ENCODE measurements at places on chromosomes 6 and 20. TPM values are rescaled to one million over a fixed set of nuclear protein-coding genes. Genes with fewer than 3 reads are reported as not detected.

ADAM33 gene
- total RNA-seq = 3.6 TPM

HLA-DOA gene
- not detected for total RNA-seq

GRIK2 gene
- 0.88 TPM for total RNA-seq

POU5F1 gene
- total RNA-seq = 0.36 TPM

NSFL1C gene
- 35.2 TPM for total RNA-seq

TRIM39 gene
- total RNA-seq = 6.7 TPM

NR2E1 gene
- not detected for total RNA-seq

HELZ2 gene
- total RNA-seq = 23.4 TPM

RAET1L gene
- not detected for total RNA-seq

RAMACL gene
- total RNA-seq = 0.24 TPM

MCCD1 gene
- not detected for total RNA-seq

VGLL2 gene
- total RNA-seq = not detected

LY6G6F gene
- not detected for total RNA-seq

ZBTB46 gene
- total RNA-seq = 3.4 TPM

MAN1A1 gene
- total RNA-seq = 17.8 TPM

SLC26A8 gene
- total RNA-seq = not detected

TP53TG5 gene
- not detected for total RNA-seq

SPDEF gene
- 0.20 TPM for total RNA-seq

HSF2 gene
- total RNA-seq = 22.5 TPM

RIMS1 gene
- total RNA-seq = not detected

NDUFAF5 gene
- 34.1 TPM for total RNA-seq
